ENCODE measurements at places on chromosomes 16 and 17.

DNA sequence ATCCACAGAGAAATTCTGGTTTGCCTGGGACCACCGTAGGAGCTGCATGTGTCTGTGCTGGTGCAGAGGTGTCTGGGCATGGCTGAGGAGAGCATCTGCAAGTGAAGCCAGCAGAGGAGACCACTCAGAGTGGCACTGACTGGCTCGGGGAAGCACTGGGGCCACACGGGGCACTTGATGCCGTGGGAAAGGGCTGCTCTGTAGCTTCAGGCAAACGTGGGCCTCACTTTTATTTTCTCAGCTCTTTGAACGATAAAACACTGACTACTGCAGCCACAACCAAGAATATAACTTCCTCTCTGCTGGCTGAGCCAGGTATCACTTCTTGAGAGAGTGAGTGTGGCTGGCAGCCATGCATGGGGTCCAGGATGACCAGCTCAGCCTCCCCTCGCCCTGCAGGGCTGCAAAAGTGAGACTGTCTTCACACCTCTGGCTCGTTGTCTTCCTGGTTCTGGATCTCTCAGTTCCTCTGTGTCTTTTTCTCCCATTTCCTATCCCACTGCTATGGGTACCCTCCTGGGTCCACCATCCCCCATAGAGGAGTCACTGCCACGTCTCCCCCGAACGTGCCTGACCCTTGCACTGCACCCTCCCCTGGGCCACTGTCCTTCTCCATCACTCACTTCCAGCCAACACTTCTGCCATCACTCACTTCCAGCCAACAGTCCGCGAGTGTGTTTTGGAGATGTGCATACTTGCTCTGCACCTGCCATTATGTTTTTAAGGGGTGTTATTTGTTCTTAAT is 201.4 kb upstream of the CHMP6 start:
- DNase-seq = no peak

DNA sequence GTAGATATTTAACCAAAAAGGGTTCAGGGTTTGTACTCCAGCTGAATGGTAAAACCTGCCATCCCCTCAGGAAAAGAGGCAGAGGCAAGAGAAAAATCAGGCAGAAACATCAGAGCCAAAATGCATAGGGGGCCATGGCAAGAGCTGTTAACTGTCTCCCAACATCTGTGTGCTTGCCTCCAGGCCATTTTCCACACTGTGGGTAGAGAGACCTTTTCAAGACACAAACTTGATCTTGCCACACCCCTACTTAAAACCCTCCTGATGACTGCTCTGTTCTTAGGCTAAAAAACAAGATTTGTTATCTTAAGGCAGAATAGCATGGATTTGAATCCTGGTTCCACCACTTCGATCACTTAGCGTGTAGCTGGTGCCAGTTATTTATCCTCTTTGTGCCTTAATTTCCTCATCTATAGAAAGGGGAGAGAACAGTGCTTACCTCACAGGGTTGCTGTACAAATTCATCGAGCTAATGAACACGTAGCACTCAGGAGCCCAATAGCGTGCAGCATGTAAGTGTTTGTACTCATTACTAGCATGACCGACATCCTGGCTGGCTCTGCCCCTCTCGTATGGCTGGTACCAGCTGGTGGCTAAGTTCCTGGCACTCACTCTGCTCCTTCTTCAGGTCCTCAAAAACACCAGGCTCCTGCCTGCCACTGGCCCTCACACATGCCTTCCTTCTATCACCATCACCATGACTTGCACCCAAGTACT is 25.8 kb downstream of the STAT3 start:
- DNase-seq = no peak

DNA sequence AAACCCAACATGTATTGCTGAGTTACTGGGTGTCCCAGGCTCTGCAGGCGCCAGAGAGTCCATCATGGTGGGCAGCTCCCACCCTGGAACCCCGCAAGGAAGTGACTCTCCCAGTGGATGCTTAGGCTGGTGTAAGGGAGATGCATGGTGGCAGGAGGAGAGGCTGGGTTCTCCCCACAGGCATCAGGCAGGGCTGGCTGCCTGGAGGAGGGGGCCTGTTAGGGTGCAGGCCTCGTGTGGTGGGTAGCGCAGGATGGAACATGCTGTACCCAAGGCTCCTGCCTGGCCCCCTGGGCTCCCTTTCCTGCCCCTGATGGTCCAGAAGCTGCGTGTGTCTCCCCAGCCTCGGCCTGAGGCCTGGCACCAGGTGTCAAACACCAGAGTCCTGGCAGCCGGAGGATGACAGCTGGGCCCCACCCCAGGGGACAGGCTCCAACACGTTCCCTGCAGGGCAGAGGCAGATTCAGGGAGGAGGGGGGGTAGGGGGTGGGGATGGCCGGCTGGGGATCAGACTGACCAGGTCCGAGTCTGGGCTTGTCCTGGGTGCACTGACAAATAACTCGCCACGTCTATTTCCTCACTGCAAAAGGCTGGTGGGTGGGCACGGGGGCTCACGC is 40.2 kb upstream of the CIBAR2 start:
- no peak for DNase-seq

DNA sequence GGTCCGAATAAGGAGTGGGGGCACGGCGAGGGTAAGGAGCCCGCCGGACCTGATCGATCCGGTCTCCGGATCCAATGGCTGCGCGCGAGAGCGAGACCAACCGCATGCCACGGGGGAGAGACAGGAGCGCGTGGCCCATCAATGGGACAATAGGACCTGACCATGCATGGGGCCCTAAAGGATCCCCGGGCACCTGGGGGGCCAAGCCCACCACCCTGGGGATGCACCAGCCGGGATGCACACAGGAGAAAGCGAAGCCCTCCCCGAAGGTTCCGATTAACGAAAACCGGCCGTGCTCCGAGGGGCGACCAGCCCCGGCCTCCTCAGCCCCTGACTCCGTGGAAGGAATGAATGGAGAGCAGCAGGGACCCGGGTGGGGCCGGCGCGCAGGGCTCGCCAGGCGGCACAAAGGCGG is 525 bp downstream of the JPT1 start:
- DNase-seq = no peak
